ENCODE measurements at places on chromosomes 4 and X.

GRCh38 chrX:68695206-68695845, 47.9 kb downstream of the STARD8 start:
- no peak for DNase-seq

GRCh38 chr4:181108237-181108636, 1135.0 kb upstream of the TENM3 start:
- no peak for DNase-seq

- DNase-seq, result no peak
These were observed 2.9 kb downstream of the LRPAP1 start for GRCh38 chr4:3529363-3529762.

DNA sequence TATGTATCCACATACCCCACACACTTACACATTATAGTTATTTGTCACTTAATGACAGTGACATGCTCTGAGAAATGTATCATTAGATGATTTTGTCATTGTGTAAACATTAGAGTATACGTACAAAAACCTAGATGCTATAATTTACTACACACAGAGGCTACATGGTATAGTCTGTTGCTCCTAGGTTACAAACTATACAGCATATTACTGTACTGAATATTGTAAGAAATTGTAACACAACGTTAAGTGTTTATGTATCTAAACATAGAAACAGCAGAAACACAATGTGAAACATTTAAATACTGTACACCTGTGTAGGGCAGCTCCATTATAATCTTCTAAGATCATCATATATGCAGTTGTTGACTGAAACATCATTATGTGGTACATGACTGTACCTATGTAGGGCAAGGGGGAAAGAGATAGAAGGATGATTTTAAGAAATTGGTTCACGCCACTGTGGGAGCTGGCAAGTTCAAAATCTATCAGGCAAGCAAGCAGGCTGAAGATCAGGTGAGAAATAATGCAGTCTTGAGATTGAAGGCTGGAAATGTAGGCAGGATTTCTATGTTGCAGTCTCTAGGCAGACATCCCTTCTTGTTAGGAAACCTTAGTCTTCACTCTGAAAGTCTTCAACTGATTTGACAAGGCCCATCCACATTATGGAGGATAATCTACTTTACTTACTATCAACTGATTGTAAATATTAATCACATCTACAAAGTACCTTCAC, 78.0 kb upstream of the CPEB2 start:
- no peak for DNase-seq

DNA sequence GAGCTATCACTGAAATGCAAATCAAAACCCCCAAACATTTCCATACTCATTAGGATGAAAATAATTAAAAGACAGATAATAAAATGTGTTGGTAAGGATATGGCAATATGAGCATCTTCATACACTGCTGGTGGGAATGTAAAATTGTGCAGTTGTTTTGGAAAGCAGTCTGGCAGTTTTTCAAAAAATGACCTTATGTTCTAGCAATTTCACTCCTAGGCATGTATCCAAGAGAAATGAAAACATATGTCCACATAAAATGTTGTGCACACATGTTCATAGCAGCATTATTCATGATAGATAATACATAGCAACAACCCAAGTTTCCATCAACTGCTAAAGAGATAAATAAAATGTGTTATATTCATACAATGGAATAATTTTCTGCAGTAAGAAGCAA, 14.8 kb upstream of the GPRASP2 start:
- DNase-seq, result no peak

DNA sequence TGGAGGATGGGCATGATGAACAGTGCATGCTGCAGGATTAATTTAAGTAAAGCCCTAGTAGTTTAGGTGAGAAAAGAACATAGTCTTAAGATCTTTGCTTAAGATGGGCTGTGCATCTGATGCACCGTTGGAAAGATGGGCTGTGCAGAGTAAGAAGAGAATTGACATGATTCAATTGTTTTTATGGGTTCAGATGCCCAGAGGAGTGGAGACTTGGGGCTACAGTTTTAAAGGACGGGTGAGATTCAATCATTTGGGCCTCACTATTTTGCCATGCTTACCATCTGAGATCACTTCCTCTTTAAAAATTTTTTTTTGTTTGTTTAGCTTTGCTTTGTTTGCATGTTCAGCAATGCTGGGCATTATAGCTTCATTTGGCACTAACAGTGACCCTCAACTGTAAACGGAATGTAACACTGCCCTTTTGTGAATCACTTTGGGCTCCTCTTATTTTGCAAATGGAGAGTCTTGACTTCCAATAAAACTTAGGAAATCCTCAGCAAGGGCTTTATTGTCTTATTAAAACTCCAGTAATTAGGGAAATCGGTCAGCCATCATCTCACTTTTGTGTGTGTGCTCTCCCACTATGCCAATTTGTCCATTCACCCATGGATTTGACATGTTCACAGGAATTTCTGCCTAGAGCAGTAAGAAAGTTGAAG, 216.1 kb upstream of the TLL1 start:
- DNase-seq, result no peak

GRCh38 chr4:178471994-178472393, 1029.8 kb upstream of the AGA start:
- no peak for DNase-seq

GRCh38 chr4:120096508-120097297, 30.1 kb upstream of the MAD2L1 start:
- DNase-seq, result no peak

GRCh38 chr4:140300271-140300970, 73.0 kb upstream of the SCOC start:
- no peak for DNase-seq

GRCh38 chr4:103591841-103592240, 127.9 kb downstream of the TACR3 start:
- DNase-seq, result no peak

DNA sequence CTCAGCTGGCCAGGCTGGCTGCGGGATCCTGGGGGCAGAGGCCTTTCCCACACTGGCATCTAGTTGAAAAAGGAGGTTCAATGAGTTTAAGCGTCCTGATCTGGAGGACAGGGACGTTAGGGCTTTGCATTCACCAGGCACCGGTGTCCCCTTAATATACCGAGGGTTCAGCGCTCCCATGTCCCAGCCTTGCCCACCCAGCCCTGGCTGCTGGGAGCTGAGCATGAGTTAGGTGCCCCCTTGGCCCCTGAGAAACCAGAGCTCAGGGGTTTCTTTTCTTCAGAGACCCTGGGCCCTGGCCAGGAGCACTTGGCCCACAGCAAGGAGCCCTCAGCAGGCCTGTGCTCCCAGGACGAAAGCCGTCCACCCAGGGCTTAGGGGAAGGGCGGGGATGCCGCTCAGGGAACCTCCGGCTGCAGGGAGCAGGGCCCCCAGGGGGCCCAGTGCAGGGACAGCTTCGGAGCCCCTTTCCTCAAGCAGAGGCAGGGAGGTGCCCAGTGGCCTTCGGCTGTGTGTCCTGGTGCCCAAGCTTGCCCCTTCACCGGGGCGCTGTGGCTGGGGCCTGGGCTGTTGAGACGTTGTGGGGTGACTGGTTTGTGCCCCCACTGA, 20.9 kb upstream of the DUSP9 start:
- DNase-seq, result no peak

DNA sequence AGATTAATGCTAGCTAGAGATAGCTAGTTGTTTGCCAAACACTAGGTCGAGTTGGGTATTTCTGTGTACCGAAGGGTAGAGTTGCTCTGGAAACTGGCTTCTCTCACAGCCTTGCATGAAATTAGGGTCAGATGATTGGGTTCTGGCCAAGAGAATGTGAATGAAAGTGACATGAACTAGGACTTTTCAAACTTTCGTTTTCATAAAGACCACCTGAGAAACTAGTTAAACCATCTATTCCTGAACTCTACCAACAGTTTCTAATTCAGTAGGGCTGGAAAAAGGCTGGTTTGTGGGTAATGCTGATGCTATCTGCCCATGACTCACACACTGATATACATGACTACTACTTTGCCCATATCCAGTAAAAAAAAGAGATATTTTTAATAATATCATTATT, 157.6 kb downstream of the GASK1B start:
- DNase-seq, result no peak

- no peak for DNase-seq
These were observed 99.2 kb downstream of the GPR174 start for GRCh38 chrX:79243691-79244090.

DNA sequence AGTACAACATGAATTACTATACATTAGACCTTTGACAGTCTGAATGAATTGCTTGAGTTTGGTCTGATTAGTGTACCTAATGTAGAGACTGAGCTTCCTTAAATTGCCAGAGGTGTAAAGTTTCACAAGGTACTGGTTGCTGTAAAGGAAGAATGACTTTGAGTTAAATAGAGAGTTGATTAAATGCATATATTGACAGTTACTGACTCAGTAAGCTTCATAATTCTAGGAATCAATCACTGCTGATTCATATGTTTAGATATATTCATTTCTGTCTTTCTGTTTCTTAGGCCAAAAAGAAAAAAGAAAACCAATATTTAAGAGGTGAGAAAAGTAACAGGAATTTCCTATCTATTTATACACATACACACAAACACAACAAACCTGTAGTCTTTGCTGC, 16.2 kb upstream of the ART3 start:
- no peak for DNase-seq

DNA sequence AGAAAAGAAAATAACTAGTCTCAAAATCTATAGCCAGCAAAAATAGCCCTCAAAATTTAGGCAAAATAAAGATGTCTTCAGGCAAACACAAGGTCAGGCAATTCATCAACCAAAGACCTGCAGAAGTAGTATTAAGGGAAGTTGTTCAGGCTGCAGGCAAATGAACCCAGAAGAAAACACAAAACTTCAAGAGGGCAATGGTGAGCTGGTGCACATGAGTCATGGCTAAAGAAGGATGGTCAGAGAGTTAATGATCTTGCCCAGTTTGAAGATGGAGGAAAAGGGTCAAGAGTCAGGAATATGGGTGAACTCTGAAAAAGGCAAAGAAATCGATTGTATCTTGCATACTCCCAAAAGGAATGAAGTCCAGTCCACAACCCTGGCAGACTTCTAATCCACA, 83.1 kb upstream of the FAT4 start:
- DNase-seq, result no peak

- DNase-seq, result no peak
These were observed 32.1 kb upstream of the RAPGEF2 start for GRCh38 chr4:159070742-159071141.

DNA sequence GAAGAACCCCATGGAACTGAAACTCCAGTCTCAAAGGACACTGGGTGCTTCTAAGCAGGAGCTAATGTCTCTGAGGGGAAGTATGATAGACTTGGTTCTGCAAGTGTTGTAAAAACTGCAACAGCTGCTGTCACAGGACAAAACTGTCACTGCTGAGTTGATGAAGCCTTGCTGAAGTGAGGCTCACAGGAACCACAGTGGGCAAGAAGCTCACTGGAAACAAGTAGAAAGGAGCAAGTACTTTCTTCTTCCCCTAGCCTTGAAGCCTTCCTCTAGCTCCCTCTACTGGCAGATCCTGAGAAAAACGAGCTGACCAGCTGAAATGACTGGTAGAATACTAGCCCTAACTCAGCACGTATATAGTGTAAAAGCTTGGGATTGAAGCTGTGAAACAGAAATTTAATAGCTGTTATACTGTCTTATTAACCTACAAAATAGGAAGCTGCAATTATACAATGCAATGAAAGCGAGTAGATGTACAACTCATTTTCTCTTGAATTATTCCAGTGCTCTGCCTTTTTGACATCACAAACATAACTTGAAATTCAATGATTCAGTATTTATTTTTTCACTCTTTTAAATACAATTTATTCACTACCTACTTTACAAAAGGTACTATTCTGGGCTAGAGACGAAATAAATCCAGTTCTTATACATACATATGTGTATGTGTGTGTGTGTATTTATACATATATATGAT, 91.4 kb downstream of the GABRB1 start:
- DNase-seq, result peak; percentile 3

- DNase-seq, result no peak
These were observed 187.0 kb downstream of the UGT8 start for GRCh38 chr4:114785570-114785969.

DNA sequence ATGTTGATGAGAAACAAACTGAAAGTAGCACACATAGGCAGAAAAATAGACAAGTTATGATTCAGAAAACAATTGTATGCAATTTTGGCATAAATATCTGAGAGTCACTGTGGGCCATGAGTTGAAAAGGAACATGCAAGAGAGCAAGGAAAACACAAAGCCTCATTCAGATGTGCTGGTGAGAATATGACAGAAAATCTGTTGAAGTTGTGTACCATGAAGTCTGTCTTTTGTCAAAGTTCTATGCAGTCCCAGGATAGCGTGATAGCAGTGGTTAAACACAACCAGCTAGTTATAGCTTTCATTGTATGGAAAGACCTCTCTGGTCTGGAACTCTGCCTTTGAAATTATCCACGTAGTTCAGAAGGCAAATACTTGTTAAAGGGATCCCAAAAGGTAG, 53.0 kb downstream of the TMEM154 start:
- DNase-seq, result no peak

GRCh38 chr4:112142182-112142581, 3.1 kb upstream of the FAM241A start:
- no peak for DNase-seq

DNA sequence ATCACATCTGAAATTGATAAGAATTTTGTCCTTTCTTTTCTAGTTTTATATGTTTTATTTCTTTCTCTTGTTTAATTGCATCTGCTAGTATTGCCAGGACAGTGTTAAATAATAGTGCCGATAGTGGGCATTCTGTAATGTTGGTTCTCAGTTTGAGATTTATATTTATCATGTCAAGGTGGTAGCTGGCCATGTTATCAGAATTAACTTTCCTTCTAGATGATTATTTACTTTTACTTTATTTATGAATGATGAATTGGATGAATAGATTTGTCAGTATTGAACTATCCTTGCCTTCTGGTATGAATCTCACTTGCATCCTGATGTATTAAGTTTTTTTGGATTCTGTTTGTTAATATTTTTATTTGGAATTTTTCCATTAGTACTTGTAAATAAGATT, 42.7 kb downstream of the METAP1 start:
- no peak for DNase-seq

GRCh38 chrX:69262036-69262936, 97.0 kb upstream of the PJA1 start:
- DNase-seq, result no peak

DNA sequence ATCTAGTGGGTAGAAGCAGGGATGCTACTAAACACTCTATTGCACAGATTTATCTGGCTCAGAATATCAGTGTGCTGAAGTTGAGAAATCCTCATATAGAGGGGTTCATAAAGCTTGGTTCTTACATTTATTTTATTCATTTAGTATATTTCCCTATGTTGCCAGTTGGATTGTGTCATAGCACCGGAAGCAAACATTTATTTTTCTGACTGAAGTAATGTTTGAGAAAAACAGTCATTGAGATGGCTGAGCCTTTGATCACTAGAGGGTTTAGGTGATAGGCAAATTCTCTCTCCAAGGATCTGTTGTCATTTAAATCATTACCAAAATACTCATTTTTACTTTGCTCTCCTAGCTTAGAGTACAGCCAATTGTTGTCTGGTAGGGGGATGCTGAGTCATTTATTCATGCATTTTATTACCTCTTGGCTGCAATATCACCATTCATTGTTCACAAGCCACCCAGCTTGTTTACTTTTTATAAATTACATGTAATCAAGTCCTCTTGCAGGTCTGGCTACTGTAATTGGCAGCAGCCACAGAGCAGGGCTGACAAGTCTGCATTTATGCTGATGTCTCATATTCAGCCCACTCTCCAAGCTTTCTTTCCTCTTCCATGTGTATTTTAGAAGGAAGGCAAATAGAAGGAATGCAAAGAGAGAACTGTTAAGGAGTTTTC, 15.2 kb downstream of the GAB1 start:
- DNase-seq, result no peak

Data from activated T-cell treated with anti-CD3 and anti-CD28 coated beads for 4 hours (primary cell).